ENCODE measurements at places on chromosomes 6 and 20. TPM values are rescaled to one million over a fixed set of nuclear protein-coding genes. Genes with fewer than 3 reads are reported as not detected.

The IL20RA gene
- total RNA-seq, result 6.0 TPM

The CFB gene
- 0.86 TPM for total RNA-seq

The SLC22A16 gene
- total RNA-seq, result not detected

The DYNLT1 gene
- 50.5 TPM for total RNA-seq

The UTRN gene
- total RNA-seq, result 58.3 TPM

The DST gene
- total RNA-seq, result 81.5 TPM

The GSTA2 gene
- not detected for total RNA-seq

The SCRT2 gene
- not detected for total RNA-seq

Measured in PC-3 (cell line).